ENCODE measurements at places on chromosomes 5 and 9. TPM values are rescaled to one million over a fixed set of nuclear protein-coding genes. Genes with fewer than 3 reads are reported as not detected.

NIPAL4 gene
- total RNA-seq = not detected

FBP2 gene
- not detected for total RNA-seq

FAM221B gene
- not detected for total RNA-seq

BARHL1 gene
- not detected for total RNA-seq

EIF4E1B gene
- not detected for total RNA-seq

DNA sequence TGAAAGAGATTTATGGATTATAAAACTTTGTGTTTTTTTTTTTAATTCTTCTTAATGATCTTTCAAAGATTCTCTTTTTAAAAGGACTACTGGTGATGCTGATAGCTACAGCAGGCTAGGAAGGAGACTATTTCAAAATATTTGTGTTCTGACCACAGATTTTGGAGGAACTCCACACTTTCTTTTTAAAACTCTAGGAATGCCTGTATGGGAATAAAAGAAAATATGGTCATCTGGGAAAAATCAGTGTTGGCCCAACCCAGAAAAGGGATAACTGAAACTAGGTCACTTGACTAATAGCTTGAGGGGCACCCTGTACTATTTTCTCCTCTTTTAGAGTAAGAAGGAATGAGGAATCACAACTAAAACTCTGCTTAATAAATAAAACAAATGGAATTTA is 97.6 kb upstream of the ADAMTS19 start:
- peaks cover 7% of the 10 kb centered on the region for H3K36me3 ChIP-seq
- no peaks in the 10 kb centered on the region for H3K27me3 ChIP-seq
- H3K4me3 ChIP-seq = no peak overlapping the region
- no peak for DNase-seq
- H3K4me1 ChIP-seq = no peaks in the 10 kb centered on the region
- H3K27ac ChIP-seq = no peak overlapping the region

- H3K4me1 ChIP-seq = peaks cover 17% of the 10 kb centered on the region
- peaks cover 16% of the 10 kb centered on the region for H3K36me3 ChIP-seq
- no peak overlapping the region for H3K27ac ChIP-seq
- no peaks in the 10 kb centered on the region for H3K27me3 ChIP-seq
- no peak overlapping the region for H3K4me3 ChIP-seq
Observed at GRCh38 chr5:89024045-89024444, 141.1 kb upstream of the MEF2C start.

DNA sequence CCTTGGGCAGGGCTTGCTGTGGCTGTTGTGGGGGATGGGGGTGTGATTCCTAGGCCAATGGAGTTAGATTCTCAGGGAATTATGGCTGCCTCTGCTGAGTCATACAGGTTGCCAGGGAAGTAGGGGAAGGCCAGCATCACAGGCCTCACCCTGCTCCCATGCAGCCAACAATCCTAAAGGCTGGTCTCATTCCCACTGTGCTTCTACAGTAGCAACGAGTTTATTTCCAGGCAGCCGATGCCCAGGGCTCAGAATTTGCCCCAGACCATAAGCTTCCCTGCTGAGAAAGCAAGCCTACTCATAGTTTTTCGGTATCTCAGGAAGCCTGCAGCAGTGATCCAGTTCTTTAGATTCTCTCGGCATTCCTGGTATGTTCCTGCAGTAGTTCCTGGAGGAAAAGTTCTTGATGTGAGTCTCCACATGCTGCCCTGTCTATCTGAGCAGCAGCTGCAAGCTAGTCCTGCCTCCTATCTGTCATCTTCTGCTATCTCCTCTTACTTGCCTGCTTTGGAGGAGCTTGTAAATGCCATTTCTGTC is 59.3 kb upstream of the SELENOP start:
- H3K27ac ChIP-seq = no peak overlapping the region
- H3K36me3 ChIP-seq = no peaks in the 10 kb centered on the region
- DNase-seq = no peak
- no peaks in the 10 kb centered on the region for H3K4me1 ChIP-seq
- H3K27me3 ChIP-seq = peaks cover 2% of the 10 kb centered on the region

DNA sequence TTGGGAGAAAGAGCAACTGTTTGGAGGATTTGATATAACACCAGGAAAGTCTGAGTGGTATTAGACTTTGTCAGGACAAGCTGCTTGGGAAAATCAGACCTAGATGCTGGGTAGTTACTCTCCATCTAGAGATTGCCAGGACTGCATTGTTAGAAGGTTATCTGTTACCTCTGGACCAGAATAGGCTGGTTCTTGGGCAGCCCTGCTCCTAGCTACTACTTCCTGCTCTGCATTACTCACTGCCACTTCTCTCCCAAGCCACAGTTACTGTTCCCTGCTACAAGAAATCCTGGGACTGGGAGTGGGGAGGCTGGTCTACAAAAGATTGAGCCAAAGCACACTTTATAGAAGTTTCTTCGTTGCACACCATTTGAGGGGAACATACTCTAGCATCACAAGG is 95.5 kb upstream of the KCNN2 start:
- H3K4me3 ChIP-seq = no peak overlapping the region
- DNase-seq = no peak
- H3K4me1 ChIP-seq = no peaks in the 10 kb centered on the region
- no peaks in the 10 kb centered on the region for H3K27me3 ChIP-seq
- H3K27ac ChIP-seq = no peak overlapping the region
- H3K36me3 ChIP-seq = no peaks in the 10 kb centered on the region

DNA sequence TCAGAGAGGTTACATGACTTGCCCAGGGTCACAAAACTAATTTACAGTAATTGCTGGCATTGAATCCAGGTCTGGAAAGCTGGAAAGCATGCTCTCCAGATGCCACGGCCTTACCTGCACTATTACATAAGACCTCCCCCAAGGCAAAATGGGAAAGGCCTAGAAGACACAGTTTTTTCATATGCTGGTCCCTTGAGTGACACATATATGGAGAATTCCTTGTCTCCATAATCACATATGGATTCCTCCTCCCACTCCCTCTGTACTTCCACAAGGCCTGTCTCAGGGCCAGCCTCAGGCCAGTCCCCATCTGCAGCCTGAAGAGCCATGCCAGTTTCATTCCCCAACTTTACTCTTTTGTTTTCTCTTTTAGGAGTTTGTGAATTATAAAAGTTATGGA is 28.6 kb upstream of the MEIKIN start:
- no peak overlapping the region for H3K27ac ChIP-seq
- no peak for DNase-seq
- H3K27me3 ChIP-seq = no peaks in the 10 kb centered on the region
- no peak overlapping the region for H3K4me3 ChIP-seq

- peaks cover 2% of the 10 kb centered on the region for H3K27me3 ChIP-seq
- no peak overlapping the region for H3K4me3 ChIP-seq
- peaks cover 4% of the 10 kb centered on the region for H3K36me3 ChIP-seq
- H3K4me1 ChIP-seq = peaks cover 7% of the 10 kb centered on the region
Observed at GRCh38 chr5:163548649-163549048, 43.2 kb downstream of the MAT2B start.

DNA sequence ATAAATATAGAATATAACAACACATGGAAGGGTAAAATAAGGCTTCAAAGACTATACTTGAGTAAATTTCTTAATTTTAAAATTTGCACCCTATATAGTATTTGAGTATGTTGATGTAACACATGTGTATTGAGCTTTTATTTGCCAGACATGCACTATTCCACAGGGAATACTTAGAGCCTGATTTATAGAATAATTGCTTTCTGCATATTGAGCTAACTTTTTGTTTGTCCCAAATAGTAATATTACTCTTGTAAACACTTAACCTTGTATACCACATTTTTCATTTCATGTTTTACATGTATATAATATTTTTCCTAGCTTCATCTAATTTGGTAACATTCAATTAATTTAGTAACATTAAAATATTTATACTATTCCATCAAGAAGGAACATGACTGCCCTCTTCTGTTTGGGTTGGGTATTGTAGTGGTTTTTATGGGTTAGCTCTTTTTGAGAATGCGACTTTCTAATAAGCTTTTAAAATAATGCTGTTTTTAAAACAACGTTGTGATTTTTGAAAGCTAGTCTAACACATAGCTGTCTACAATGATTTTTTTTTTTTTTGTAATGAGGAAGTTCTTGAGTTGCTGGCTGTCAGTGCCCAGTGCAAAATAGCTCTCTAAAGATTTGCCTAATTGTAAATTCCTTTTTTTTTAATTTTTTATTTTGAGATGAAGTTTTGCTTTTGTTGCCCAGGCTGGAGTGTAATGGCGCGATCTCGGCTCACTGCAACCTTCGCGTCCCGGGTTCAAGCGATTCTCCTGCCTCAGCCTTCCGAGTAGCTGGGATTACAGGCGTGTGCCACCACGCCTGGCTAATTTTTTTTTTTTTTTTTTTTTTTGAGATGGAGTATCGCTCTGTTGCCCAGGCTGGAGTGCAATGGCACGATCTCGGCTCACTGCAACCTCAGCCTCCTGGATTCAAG is 4.8 kb downstream of the SUB1 start:
- no peaks in the 10 kb centered on the region for H3K36me3 ChIP-seq
- no peak for DNase-seq
- H3K4me3 ChIP-seq = no peak overlapping the region

DNA sequence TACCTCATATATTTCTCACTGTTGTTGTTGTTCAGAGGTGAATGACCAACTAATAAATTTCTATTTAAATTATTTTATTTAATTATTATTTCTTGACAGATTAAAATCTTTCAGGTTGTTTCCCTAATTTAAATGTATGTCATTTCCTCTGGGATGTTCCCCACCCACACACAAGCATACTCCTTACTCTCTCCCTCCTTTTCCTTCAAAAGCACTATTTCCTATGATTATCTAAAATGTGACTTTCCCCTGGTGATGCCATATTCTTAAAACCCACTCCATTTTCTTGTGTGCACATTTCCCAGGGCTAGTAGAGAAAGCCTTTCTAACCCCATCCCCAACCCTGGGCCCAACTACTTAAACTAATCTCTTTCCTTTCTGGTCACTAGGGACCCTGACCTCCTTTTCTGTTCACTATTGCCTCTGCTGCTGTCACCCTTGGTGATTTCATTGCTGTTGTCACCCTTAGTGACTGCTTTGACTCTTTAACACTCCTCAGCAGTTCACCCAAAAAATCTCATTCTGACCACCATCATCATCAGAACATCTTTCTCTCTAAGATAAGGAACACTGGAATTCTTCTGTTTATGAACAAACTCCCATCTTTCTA is 16.8 kb downstream of the IL33 start:
- H3K27me3 ChIP-seq = no peaks in the 10 kb centered on the region
- H3K27ac ChIP-seq = no peak overlapping the region
- no peaks in the 10 kb centered on the region for H3K4me1 ChIP-seq
- no peak overlapping the region for H3K4me3 ChIP-seq
- H3K36me3 ChIP-seq = no peaks in the 10 kb centered on the region
- DNase-seq = no peak

DNA sequence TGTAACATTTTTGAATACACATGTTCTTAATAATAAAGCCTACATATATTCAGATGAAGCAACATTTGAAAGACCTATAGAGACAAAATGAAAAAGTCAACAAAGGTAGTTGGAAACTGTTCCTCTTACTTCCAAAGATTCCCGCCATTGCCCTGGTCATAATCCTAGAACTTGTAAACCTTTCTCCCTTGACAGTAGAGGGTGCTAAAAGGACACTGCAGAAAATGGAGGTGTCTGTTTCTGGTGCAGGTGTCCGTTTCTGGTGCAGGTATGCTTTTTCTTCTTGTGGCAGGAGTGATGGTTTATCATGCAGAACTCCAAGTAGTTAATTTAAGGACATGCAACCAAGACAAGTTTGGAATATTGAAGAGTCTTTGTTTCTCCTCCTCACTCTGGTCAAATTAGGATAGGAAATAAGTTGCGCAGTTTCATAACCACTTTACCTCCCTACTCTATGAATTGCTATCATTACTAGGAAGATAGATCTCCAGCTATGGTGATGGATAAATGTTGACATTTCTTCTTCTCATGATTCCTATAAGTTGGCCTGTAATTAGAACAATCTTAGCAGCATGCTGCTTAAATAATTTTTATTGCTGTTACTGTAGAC is 56.0 kb upstream of the FAM174A start:
- H3K36me3 ChIP-seq = no peaks in the 10 kb centered on the region
- DNase-seq = no peak
- H3K27ac ChIP-seq = no peak overlapping the region
- no peaks in the 10 kb centered on the region for H3K27me3 ChIP-seq

DNA sequence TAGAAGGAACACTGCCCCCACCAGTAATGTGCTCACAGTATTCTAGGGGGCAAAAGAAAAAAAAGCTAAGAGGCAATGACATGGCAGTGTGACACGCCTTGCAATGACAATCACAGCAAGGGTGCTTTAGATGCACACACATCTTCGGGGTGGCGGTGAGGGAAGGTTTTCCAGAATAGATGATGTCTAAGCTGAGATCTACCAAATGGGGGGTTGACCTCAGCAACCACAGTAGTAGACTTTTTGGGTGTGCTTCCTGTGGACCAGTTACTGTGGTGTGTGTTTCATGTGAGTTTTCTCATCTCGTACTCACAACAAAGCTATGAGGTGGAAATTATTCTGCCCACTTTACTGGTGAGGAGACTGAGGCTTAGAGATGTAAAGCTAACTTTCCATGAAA is 10.2 kb upstream of the IL12B start:
- H3K36me3 ChIP-seq = peaks cover 5% of the 10 kb centered on the region
- no peak for DNase-seq
- H3K4me3 ChIP-seq = no peak overlapping the region
- peaks cover 1% of the 10 kb centered on the region for H3K27me3 ChIP-seq
- H3K27ac ChIP-seq = no peak overlapping the region

GRCh38 chr9:135732569-135733257 is 30.7 kb downstream of the KCNT1 start:
- H3K4me1 ChIP-seq = peaks cover 4% of the 10 kb centered on the region
- no peak overlapping the region for H3K4me3 ChIP-seq
- no peak overlapping the region for H3K27ac ChIP-seq
- H3K36me3 ChIP-seq = peaks cover 10% of the 10 kb centered on the region
- peaks cover 8% of the 10 kb centered on the region for H3K27me3 ChIP-seq

DNA sequence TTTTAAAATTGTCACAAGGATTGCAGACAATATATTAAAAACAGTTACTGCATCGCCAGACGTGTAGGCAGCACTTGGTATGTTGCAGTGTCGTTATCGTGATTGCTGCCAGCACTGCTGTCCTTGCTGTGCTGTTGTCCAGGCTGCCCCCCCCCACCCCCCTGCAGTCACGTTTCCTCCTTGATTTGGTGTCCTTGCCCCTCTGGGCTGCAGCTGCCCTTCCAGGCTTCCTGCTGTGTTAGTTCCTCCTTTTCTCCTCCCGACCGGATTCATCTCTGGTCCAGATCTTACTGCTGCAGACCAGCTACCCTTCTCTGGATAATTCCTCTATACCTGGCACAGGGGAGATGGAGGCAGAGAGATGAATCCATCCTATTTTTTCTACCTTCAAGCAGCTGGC is 298.9 kb downstream of the TRIM32 start:
- H3K36me3 ChIP-seq = no peaks in the 10 kb centered on the region
- DNase-seq = no peak
- no peak overlapping the region for H3K27ac ChIP-seq
- no peaks in the 10 kb centered on the region for H3K27me3 ChIP-seq

All from glutamatergic neuron (in vitro differentiated cells).